ENCODE measurements at places on chromosomes 6 and 20.

DNA sequence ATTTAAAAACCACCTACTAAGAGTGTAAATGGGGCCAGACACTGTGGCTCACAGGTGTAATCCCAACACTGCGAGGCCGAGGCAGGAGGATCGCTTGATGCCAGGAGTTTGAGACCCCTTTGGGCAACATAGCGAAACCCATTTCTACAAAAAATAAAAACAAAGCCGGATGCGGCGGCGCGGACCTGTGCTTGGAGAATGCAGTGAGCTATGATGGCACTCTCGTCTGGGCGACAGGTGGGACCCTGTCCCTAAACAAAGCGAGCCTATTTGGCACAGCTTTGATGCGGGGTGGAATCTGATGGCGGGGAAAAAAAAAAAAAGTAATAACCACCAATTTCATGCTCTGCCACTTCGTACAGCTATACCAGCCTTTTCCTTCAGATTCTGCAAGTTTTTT lies 1.1 kb downstream of the TCP1 start:
- DNase-seq = no peak

DNA sequence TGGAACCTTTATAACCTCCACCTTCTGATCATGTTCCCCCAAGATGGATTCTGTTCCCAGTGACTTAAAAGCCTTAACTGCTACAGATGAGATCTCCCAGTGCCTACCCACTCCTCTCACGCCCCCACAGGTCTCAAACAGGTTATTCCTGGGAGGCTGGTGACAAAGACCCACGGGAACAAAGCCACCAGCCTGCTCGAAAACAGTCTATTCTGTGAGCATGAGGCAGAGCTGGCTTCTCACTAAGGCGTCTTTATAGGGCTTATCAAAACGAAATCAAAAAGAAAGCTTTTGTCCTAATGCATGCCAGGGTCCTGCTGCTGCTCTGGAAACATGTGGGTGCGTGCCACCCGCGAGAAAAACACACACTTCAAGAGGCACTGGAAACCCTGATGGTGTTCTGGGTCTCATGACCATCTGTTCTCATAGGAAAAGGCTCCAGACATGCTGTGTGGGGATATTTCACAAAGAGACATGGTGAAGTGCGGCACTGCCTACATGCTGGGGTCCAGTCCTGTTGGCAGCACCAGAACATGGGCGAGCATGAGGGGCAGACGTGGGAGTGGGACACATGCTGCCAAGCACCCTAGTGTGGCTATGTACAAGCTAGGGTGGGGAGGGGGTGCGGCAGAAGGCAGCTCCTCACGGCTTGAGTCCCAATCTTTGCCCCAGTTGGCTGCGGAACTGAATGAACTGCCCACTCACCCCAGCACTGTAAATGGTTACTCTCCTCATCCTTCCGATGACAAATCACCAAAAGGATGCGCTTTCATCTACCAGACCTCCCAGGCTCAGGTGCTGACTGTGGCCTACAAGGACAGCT lies 2.1 kb downstream of the FKBP1A start:
- no peak for DNase-seq

DNA sequence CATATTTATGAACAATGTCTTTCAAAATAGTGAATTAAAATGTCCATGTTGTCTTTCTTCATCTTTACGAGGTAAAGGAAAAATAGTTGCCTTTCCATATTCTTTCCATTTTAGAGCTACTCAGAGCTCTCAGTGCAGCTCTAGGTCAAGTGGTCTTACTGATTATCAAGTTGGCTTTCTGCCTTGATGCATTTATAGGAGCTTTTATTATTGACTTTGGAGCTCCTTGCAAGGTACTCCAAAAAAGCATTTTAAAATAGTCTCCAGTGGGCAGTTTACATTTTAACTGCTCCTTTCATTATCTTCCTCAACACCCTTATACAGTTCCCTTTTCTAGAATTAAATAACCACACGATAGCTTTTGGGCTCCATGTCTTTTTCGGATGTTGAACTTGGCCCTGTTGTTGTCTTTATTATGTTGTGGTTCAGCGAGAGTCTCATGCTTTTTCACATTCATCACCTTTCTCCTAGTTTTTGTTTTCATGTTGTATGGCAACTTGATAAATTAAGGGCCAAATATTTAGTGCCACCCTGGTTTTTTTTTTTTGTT lies 122.9 kb downstream of the CLIC5 start:
- no peak for DNase-seq

DNA sequence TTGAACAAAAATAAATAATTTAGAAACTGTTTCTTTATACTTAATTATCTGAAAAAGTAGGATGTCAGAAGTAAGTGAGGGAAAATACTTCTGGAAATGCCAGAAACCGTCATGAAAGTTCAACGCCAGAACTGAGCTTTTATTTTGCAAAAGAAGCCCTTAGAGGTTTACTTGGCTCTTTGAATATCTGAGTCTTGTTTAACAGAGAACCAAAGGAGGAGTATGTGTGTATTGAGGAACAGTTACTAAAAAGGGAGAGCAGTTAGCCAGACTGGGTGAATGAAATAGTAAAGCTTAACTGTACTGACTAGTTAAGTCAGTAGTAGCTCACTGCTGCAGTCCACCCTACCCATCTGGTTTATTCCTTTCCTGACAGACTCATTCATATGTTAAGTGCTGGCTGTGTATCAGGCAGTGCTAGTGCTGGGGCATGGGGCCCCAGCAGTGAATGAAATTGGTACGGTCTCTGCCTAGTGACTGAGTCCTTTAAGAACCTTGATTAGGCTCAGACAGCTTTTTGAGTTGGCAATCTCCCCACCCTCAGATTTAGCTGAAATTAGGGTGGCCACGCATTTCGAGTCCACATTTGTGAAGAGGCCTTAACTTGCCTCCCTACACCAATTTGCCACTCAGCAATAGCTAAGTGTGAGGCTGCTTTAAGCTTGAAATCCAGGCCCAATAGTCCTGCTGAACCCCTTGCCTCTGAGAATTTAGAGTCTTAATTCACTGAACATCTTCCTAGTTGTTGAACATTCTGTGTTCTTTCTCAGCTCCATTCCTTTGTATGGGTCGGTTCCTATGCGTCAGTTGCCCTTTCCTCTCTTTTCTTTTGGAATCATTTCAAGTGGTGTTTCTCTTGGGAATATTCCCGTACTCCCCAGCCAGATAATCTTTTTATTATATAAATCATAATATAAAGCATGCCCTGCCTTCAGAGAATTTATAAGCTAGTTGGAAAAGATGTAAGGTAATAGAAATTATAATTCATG lies 20.2 kb downstream of the MAP3K4 start:
- DNase-seq = no peak

DNA sequence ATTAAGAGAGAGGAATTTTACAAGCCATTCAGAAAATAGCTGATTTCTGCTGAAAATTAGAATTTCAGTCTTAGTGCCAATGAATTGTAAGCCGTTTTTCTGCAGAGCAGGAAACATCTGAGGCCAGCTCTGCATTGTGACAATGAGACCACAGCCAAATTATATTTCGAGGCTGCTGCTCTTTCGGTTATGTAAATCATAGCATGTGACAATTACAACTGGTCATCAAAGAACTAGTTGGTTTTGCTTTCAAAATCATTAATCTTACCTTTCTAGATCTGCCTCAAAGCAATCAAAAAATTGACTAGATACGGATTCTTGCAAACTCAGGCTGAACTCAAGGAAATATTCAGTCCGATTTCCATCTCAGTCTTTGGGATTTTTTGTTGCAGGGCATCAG lies 33.4 kb upstream of the INSM1 start:
- DNase-seq = no peak

- DNase-seq = no peak
Measured at GRCh38 chr6:57262488-57262887, 40.4 kb upstream of the RAB23 start.

DNA sequence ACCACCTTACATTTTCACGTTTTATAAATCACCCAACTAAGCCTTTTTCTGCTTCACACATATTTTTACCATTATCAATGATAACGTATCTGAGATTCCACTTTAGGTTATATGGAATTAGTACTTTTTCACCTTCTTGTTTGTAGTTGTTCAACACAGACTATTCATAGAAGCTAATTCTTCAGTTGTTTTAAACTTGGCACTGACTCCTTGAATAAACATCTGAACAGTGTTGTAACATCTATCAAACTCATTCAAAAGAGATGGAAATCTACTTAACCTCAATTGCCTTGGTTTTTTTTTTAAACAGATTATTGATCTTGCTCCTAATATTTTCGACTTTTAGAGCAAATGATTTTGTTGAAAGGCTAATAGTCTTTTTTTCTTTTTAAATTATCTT lies 34.2 kb downstream of the PTPRA start:
- DNase-seq = no peak

DNA sequence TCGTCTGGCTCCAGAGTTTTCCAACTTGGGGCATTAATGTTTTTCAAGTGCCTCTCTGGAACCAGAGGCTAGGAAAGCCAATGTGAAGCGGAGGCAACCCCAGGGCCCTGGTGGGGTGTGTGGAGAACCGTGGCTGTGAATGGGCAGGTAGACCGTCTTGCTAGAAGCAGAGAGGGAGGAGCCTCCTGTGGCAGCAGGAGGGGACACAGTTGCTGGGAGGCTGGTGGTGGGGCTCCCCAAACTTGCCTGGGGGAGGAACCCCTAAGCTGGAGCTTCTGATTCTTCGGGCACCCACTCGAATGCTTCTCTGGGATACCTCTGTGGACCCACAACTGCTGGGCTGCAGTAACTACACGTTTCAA lies 65.3 kb upstream of the APCDD1L start:
- DNase-seq = no peak

DNA sequence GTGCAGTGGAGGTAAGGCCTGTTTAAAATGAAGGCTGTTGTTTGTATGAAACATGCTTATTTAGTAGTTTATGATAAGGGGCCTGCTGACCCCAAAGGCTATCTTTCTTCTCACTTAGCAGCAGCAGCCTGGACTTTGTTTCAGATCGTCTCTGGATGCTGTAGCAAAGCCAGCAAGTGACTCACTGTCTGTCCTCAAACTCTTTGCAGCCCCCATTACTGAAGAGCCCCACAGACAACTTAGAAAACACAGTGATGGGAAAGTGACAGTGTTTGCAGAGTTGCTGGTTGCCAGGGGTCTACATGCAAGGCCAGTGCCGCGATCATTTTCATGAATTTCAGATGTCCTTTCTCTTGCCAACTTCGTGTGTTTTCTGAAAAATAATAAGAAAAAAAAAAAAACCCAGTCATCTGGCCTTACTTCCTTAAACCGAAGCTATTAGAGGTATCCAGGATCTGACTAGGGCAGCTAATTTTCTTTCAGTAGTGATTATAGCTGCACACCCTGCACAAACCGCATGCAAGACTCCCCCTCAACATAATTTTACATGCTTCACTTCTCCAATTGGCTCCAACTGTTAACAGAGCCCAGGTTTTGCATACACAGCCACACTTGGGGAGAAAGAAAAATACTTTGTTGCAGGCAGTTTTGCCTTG lies 11.6 kb upstream of the F13A1 start:
- no peak for DNase-seq

DNA sequence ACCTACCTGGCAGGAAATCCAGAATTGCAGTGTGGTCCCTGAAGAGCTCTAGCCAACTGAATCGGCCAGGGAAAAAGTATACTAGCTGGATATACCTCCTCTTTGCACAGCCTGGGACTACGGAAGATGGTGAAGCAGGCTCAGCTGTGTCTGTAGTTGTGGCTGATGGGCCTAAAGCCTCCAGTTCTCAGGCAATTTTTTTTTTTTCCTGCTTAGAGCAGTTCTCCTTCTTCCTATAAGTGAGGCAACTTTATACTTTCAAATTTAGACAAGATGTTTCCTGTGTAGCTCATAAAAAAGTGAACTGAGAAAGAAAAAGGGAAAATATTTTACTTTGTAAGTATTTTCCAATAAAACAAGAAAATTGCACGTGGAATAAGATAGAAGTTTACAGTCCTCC lies 172.9 kb downstream of the CARMIL1 start:
- no peak for DNase-seq

GRCh38 chr20:1718604-1719384 lies 61.2 kb upstream of the SIRPG start:
- DNase-seq = no peak

GRCh38 chr20:52234302-52235045 lies 42.9 kb upstream of the ZFP64 start:
- DNase-seq = no peak

DNA sequence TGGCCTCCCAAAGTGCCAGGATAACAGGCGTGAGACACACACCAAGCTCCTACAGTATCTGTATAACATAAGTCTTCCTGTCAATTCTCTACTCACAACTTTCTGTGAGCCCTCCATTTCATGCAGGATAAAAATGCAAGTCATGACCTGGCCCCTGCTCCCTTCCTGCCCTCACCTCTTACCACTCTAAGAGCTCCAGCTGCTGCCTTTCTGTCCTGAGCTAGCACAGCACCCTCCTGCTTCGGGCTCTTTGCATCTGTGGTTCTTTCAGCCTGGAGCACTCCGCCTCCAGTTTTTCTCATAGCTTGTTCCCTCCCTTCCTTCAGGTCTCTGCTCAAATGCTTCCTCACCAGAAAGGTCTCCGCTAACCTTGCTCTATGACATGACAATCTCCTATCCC lies 23.7 kb upstream of the TRPC4AP start:
- no peak for DNase-seq

DNA sequence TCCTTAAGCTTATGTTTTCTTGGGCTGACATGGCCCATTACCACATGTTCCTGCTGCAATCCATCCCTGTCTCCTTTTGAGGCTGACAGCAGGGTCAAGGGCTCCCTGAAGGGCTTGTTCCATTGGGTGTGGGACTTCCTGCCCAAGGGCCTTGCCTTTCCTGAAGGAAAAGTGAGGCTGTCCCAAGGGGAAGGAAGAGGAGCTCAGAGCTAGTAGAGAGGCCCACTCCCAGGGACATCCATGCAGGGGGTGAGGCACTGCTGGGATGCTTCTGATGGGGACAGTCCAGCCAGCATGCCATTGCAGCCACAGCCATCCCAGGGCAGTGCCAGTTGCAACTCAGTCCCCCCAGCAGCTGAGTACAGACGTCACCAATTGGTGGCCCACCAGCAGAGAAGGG lies 138.4 kb upstream of the FOXA2 start:
- DNase-seq = no peak

DNA sequence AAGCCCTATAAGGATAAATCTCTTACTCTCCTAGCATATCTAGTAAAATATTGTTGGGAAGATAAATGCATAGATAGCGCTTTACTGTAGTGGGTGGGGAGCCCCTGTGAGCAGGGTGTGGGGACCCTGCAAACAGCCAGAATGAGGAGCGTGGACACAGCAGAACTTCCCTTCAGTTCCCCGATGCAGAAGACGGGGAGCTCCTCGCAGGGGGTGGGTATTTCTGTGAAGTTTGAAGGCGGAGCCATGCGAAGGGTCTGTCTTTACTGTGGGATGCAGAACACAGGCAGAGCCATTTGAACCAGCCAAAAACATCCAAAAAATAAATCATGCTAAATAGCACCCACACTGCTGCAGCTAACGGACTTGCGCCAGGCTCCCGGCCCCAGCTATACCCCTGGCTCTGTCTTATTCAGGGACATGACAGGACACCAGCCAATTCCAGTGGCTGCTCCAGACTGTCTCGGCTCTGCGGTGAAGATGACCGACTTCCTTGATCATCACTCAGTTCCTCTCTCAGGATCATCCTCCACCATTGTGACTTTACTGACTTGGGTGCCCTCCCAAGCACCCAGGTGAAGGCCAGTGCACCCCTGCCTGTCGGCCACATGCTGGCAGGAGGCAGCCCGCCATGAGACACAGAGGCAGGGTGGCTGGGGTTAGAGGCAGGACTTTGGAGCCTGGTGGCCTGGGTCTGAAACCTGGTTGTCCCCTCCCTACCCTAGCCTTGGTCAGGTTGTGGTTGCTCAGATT lies 134.5 kb downstream of the SMOC2 start:
- DNase-seq = no peak

Data from stimulated activated CD4-positive, alpha-beta T cell treated with anti-CD3 and anti-CD28 coated beads, Interleukin-1b, Interleukin-23, amount 100 ng/mL, for 48 hours (primary cell).